HCT116 (cell line): ENCODE measurements at places on chromosomes 7 and 10. TPM values are rescaled to one million over a fixed set of nuclear protein-coding genes. Genes with fewer than 3 reads are reported as not detected.

The FOXP2 gene
- total RNA-seq = 2.5 TPM

The AGAP9 gene
- total RNA-seq = 7.4 TPM

The ACBD7 gene
- total RNA-seq = 3.3 TPM

The OR2A42 gene
- not detected for total RNA-seq

The PSD gene
- 9.7 TPM for total RNA-seq

The CALD1 gene
- total RNA-seq = 66.8 TPM

The NMT2 gene
- total RNA-seq = 26.1 TPM

The VAX1 gene
- not detected for total RNA-seq

The DDX56 gene
- total RNA-seq = 119 TPM

The NACAD gene
- total RNA-seq = 0.05 TPM

The ADIRF gene
- total RNA-seq = 448 TPM

The SLC26A5 gene
- 0.15 TPM for total RNA-seq

The PON3 gene
- 2.6 TPM for total RNA-seq

The PILRA gene
- total RNA-seq = 1.8 TPM

The ZNF485 gene
- 5.8 TPM for total RNA-seq

The SERPINE1 gene
- total RNA-seq = 12.8 TPM

The TRIL gene
- not detected for total RNA-seq

The SPDYE6 gene
- not detected for total RNA-seq

The ACSM6 gene
- not detected for total RNA-seq

The ELN gene
- total RNA-seq = 0.17 TPM

The PLXDC2 gene
- total RNA-seq = 0.20 TPM

The CYP2E1 gene
- total RNA-seq = 1.5 TPM

The MYL10 gene
- total RNA-seq = not detected

The FAM180A gene
- 0.59 TPM for total RNA-seq

The OR2A7 gene
- total RNA-seq = 8.1 TPM

The HYAL4 gene
- total RNA-seq = not detected

The C7orf57 gene
- 0.15 TPM for total RNA-seq

The RSPH10B gene
- not detected for total RNA-seq

The CHAT gene
- not detected for total RNA-seq

The PRSS2 gene
- 36.8 TPM for total RNA-seq

The EPC1 gene
- 20.1 TPM for total RNA-seq

The NME8 gene
- total RNA-seq = not detected

The NKX6-2 gene
- not detected for total RNA-seq

The UROS gene
- 63.9 TPM for total RNA-seq

The TET1 gene
- total RNA-seq = 2.7 TPM

The TAC1 gene
- not detected for total RNA-seq

The TMEM196 gene
- not detected for total RNA-seq

The AKR1C4 gene
- not detected for total RNA-seq

The TSPAN12 gene
- 7.4 TPM for total RNA-seq

The MEST gene
- 49.5 TPM for total RNA-seq

The MACC1 gene
- 9.8 TPM for total RNA-seq

The ATP6V0A4 gene
- not detected for total RNA-seq

The FXYD4 gene
- 0.71 TPM for total RNA-seq

The ANAPC16 gene
- total RNA-seq = 71.1 TPM

The LRRD1 gene
- not detected for total RNA-seq

The NYAP1 gene
- 6.7 TPM for total RNA-seq

The TBXAS1 gene
- 1.4 TPM for total RNA-seq

The SPDYE9 gene
- total RNA-seq = not detected

The AP1S1 gene
- 130 TPM for total RNA-seq

The RAMP3 gene
- total RNA-seq = not detected

The AGAP6 gene
- 13.1 TPM for total RNA-seq

The ASB4 gene
- total RNA-seq = 0.12 TPM

The GLRX3 gene
- 59.1 TPM for total RNA-seq

The SAMD9L gene
- 0.15 TPM for total RNA-seq

The TBC1D12 gene
- total RNA-seq = 7.1 TPM

The COL26A1 gene
- total RNA-seq = 0.27 TPM

The DNAAF5 gene
- total RNA-seq = 69.4 TPM
